GDM1 (cell line): ENCODE measurements at places on chromosomes 1 and 21.

DNA sequence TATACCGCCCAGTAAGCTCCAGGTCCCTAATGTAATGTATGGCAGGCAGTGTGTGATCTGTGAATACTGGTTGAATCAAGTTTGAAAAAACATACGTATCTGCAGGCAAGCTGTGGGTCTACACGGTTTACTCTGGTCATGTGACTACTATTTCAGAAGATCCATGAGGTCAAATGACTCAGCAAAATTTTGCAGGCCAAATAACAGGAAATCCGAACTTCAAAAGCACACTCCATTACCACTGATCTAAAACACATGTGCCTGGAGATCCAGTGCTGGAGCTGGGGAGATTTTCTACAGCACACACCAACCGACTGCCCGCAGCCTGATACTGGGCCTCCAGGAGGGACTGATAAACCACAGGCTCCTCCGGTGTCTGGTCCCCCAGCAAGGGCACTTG, 64.5 kb upstream of the SLC44A3 start:
- DNase-seq, result peak; percentile 72

DNA sequence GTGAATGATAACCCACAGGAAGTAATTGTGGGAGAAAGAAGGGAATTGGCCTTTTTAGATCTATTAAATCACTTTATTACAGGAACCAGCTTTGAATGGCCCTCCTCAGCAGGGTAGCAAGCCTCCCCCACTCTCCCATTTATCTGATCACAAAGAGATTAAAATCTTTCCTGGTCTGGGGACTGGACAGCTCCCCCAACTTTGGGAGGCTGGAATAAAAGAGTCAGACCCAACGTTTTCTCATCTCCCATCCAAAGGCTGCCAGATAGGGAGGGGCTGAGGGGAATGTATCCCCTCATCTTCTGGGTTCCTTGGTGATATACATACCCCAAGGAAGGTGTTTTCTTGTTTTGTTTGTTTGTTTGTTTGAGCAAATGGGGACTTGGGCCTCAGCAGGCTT, 2.4 kb downstream of the LIN28A start:
- no peak for DNase-seq

DNA sequence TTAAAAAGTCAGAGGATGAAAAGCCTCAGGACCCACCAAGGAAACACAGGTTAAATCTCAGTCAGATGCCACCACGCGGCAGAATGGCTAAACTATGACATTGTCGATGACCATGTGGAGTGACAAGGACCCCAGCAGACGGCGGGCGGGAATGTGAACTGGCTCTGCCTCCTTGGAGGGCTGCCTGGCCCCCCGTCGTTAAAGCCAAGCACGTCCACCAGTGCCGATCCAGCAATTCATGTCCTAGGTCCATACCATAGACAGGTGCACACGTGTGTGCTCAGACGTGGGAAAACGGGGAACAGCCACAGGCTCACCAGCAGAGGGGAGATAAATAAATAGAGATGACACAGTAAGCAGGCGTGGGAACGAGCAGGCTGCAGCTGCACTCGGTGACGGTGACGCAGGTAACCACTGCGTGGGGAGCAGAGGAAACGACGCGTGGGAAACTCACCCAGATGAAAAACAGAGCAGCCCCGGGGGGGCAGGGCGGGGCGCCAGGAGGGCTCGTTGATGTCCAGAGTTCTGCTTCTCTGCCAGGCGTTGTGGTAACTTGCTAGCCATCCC, 28.3 kb upstream of the PCBP3 start:
- no peak for DNase-seq

DNA sequence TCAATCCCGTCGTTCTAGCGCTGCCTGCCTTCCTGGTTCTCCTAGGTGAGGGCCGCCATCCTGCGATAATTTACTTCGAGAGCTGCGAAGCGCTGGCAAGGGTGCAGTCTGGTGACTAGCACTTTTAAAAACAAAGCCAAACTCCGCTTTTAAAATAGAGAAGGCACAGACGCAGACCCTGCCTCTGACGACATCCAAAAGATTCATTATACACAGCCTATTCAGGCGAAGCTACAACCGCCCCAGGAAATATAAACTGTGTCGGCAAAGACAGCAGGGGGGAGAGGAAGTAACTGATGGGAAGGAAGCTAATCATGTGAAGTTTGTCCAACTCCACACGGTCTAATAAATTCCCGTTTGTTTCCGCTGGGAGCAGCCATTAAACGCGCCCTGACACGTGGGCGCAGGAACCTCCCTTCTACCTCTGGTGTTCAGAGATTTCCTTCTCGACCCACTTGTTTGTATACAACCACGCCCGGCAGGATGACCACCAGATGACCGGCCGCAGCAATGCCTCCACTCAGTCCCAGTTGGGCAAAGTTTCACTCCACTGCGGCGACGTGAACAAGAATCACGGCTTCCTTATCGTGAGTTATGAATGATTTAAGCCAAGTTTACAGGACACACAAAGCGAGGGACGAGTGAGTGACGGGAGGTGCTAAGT, 1.3 kb downstream of the GNG12 start:
- no peak for DNase-seq

GRCh38 chr1:51945591-51945990, 44.9 kb downstream of the RAB3B start:
- no peak for DNase-seq
